ENCODE measurements at places on chromosomes 16 and 17.

GRCh38 chr16:12341966-12342365 lies 365.4 kb downstream of the SNX29 start:
- no peak for DNase-seq

GRCh38 chr17:45111850-45112249 lies 20.5 kb downstream of the PLCD3 start:
- DNase-seq = no peak

- no peak for DNase-seq
Measured at GRCh38 chr17:57488856-57489255, 232.5 kb downstream of the MSI2 start.

- DNase-seq = no peak
Measured at GRCh38 chr17:62662855-62663254, 35.4 kb downstream of the MRC2 start.

GRCh38 chr16:9775998-9776397 lies 406.2 kb downstream of the GRIN2A start:
- DNase-seq = no peak
